Mucosa of gallbladder (tissue), 1 donor: ENCODE measurements at places on chromosomes 6 and 20.

DNA sequence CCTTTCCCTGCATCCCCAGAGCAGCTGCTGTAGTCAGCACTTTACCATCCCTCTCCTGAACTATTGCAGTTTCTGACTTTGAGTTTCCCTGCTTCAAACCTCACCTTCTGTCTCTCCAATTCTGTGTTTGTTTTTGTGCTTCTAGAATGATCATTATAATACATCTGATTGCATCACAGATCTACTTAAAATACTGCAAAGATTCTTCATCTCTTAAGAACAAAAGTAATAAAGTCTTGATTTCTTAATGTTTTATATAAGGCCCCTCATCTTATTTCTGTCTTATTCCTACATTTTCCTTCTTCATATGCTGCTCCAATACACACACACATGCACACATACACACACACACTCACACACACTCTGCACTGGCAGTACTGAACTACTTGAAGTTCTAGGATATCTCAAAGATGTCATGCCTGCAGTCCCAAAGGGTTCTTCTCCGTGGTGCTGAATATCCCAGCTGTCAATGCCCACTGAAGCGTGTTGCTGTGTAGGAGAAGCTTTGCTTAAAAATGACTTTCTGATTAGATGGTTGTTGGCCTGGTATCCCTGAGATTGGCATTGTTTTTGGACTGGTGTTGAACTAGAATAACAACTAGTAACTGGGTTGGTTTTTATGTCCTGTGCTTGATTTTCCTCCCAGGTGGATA lies 97.2 kb downstream of the MAP3K4 start:
- DNase-seq: no peak

DNA sequence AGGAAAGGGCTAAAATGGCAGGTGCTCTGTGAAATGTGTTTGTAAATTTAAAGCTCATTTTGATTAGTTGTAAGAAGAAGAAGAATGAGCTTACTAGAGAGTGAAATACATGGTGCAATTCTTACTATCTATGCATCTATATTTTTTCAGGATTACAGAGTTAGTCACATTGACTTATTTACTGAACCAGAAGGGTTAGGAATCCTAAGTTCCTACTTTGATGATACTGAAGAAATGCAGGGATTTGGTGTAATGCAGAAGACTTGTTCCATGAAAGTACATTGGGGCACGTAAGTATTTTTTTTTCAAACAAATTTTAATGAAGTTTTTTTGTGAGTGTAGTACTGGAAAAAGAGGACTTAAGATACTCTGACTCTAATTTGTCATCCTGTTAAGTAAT lies 99.3 kb downstream of the RTN4IP1 start:
- no peak for DNase-seq

DNA sequence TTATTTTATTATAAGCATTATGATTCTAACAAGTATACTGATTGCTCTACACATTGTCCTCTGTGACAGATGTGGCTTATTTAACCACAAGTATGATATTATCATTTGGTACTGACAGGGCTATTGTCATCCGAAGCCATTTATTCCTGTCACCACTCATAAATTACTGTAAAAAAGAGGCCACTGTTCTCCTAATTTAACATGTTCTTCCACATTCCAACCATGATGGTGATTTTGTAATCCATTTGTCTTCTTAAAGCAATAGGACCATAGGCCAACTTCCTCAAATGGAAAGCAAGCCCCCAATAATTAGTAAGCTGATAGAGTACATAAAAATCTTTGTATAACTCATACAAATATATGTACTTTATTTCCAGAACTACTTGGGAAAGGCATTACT lies 50.6 kb downstream of the FUT9 start:
- DNase-seq: no peak

DNA sequence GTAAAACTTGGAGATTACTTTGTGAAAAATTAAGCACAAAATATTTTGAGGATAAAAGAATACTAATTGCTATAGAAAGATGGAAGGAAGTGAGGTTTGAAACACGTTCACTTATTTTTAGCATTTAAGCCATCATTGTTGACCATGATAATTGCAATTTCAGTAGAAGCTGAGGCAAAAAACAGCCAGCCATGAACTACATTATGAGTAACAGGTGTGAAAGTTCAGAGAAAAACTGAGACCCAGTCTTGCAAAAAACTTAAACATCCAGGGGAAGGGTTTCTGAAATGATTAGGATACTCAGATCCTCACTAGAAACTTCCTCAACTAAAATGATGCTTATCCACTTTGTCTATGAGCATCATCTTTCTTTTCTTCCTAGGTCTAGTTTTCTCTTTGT lies 619.4 kb downstream of the PHF3 start:
- DNase-seq: no peak

DNA sequence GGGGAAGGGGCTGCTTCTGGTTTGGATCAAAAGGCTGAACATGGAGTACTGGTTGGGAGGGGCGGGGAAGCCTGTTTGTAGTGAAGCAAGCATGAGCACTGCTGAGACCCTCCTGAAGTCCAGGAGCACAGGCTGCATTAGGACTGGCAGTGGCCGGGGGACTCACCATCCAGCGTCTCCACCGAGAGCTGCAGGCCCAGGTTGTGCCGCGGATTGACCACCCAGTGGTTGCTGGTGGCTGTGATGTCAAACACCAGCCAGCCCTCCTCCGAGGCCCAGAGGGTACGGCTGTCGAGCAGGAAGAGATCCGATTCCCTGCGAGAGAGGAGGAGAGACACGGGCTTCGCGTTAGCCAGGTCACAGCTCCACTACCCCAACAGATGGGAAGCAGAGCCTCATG lies 64.1 kb downstream of the BMP7 start:
- DNase-seq: no peak

- DNase-seq: no peak
Observed at GRCh38 chr20:60192326-60192725, 234.1 kb downstream of the CDH26 start.

DNA sequence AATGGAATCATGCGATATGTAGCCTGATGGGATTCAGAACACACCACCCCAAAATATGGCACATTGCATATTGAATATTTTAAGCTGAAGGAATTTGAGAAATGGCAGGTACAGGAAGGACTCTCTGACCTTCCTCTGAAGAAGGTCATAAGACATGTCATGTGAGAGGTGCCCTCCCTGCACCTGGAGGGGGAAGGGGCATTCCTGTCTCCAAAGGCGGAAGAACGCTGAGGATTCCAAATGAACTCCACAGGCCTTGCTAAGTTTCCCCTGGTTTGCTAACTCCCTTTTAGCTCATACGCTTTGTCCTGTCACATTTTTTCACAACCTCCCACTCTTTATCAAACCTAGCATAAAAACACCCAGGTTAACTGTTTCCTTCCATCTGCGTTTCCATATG lies 347.8 kb downstream of the CDKAL1 start:
- DNase-seq: no peak

DNA sequence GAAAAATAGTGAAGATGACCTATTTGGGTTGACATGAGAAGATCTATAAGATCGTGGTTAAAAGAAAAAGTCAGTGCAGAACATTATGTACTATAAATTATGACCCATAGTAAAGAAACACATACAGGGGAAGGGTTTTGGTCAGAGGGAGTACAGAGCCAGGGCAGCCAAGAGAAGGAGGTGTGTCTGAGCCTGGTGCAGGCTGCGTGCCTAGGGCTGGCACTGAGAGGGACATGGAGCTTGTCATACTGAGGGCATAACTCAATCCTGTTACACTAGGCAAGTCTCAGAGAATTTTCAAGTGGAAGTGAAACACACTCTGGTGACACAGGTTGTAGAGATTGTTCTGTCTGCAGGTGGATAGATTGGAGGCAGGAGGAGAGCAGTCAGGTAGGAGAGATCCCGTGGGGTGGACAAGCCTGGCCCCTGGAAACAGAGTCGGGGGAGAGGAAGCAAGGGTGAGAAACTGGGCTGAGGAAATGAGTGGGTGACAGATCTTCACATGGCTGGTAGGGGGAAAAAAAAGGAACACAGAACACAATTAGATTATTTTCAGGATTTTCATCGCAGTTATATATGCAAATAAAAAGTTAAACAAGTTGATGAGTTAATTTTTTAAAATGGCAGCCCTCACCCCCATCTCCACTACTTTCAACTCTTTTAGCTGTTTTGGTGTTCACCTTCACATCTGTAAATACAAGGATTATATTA lies 18.5 kb upstream of the RNF39 start:
- DNase-seq: no peak

GRCh38 chr20:44910690-44911262 lies 916 bp downstream of the PABPC1L start:
- DNase-seq: no peak
